ENCODE measurements at places on chromosomes 3 and 15.

DNA sequence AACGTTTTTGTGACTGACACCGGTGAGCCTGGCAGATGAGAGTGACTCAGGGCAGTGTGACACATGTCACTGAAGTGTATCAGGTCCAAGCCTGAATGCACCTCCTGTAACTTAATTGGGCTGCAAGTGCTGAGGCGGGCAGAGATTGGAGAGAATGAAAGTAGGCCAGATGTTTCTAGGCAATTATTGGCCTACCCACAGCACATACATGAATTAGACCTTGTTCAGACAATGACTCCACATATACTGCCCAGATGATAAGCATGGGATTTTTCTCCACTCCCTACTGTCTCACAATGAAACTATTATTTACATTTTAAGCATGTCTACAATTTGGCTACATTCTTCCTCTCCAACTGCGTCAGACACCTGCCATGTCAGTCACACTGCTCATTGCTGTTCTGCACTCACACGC, 187.3 kb upstream of the ZNF385D start:
- DNase-seq = no peak

DNA sequence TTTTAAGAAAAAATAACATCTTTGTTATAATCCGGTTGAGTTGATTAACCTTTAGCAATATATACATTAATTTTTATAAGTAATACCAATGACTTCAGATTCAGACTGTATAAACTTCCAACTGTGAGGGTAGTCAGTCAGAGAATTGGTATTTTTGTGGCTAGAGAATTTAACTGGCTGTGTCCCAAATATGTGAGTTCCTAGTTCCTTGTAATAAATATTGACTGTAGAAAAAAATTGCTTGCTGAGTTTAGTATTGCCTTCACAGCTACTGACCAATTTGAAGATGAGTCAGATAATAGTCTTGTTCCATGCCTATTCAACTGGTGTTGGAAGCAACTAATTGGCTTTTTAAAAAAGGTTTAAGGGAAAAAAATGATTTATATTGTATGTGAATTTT, 210.8 kb downstream of the GAP43 start:
- no peak for DNase-seq

DNA sequence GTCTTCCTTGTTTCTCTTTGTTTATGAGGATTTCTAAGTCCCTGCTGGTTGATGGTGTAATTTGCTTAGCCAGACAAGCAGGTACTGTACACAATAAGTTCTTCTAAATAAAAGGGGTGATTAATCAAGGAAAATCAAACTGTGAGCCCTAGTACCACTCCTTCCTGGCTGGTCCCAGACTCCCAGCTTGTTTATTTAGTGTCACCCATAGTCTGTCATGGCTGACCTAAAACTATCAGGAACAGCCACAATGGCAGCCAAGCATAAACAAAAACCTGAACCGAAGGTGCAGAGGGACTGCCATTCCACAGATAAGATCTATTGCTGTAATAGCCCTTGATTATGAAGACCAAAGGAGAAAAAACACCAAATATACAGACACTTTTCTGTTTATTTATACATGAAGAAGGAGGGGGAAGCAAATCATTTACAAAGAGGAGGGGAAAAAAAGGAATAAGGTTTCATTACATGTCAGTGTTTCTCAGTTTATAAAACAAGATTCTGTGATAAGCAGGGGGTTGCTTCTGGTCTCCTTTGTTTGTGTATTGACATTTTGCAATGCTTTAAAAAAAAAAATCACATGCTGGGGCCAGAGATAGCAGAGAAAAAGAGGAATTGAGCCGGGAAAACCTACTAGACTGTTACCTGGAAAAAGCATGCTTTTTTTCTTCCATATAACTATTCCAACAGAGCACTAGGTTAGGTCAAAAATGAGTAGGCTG, 182.4 kb upstream of the DPH6 start:
- no peak for DNase-seq

GRCh38 chr3:155753038-155753639, 8.3 kb upstream of the PLCH1 start:
- no peak for DNase-seq

DNA sequence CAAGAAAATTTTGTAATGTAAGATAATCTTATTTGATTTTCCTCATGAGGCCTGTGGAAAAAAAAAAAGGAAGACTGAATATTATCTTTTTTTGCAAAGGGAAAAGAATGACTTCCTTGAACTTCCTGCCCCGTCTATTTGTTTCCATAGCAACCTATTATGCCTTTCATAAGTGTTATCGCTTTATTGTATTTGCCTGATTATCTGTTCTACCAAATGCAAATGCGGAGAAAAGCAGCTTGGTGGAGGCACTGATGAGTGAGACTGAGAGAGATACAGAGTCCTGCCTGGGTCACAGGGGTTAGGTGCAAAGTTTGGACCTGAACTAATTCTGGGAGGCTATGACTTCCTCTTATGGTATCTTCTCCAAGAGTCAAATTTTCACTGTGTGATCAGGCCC, 334.0 kb upstream of the KCNMB2 start:
- no peak for DNase-seq

DNA sequence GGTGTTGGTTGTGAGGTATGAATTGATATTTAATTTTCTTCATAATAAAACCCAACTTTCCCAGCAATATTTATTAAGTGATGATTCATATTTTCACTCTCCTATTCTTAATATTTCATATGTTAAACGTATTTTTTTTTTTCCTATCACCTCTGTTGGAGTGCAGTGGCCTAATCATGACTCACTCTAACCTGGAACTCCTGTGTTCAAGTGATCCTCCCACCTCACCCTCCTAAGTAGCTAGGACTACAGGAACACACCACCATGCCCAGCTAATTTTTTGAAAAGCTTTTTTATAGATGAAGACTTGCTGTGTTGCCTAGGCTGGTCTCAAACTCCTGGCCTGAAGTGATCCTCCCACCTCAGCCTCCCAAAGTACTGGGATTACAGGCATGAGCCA, 8.6 kb downstream of the PARP15 start:
- no peak for DNase-seq

DNA sequence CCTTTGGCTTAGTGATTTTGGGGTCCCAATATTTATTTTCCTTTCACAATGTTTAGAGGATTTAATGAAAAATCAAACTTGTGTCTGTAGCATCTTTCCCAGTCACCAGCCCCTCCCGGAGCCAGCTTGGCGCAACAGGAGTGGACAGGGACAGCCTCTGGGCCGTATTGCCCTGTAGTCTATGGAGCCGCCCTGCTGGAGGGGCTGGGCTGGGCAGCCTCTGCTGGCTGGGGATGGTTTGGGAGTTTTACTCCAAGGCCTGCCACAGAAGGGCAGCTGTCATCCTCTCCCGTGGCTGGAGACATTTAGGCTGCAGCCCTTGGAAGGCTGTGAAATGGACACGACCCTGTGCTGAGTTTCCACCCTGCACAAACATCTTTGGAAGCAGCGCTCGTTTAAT, 89.4 kb upstream of the RGMA start:
- no peak for DNase-seq

Data from T-cell (primary cell).